ENCODE measurements at places on chromosomes 2 and 18. TPM values are rescaled to one million over a fixed set of nuclear protein-coding genes. Genes with fewer than 3 reads are reported as not detected.

The GTF3C2 gene
- total RNA-seq: 61.9 TPM

The ARHGAP28 gene
- total RNA-seq: 2.9 TPM

The ABHD3 gene
- 4.8 TPM for total RNA-seq

The HES6 gene
- total RNA-seq: 16.1 TPM

The CYRIA gene
- total RNA-seq: 0.53 TPM

The SPP2 gene
- not detected for total RNA-seq

The ZSWIM2 gene
- not detected for total RNA-seq

The APOB gene
- not detected for total RNA-seq

The ASB18 gene
- total RNA-seq: not detected

The MPPE1 gene
- 7.8 TPM for total RNA-seq

The ALKAL2 gene
- not detected for total RNA-seq

All from A375 (cell line).